ENCODE measurements at places on chromosomes 2 and 18.
A peak's percentile ranks its signal among the peaks of the same experiment; 100 is the strongest.

DNA sequence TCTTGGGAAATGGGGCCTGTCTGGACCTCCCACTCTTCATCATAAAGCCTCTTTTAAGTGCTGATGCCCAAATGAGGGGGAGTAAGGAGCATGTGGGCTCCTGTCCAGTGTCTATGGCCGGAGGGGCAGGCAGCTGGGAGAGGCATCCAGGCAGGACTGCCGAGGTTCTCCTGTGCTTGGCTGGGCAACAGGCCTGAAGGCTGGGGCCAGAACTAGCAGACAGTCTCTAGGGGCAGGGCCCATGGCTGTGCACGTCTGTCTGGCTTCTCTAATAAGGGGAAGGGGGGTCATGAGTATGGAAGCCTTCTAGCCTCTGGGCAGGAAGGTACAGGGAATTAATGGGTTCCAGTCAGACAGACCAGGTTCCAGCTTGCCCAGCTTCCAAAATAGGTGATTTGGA is 128.6 kb downstream of the SMAD2 start:
- DNase-seq, result no peak

- DNase-seq, result no peak
These were observed 1.9 kb upstream of the WDR75 start for GRCh38 chr2:189439342-189439741.

DNA sequence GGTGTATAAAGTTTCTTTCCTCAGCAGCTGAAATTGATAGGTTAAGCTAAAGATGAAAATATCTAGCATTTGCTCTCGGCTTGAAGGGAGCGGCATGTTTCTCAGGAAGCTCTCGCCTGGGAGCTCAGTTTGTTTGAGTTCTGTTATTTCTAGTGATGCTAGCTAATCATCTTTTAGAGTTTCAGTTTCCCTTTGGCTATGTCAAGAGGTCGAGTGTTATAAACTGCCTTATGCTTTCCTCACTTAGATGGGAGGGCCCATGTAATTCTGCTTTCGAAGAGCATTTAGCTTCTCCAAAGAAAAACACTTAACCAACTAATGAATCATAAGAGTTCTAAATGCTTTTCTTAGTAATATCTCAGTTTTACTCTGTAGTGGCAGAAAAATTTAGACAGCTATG is 33.6 kb downstream of the PLCL1 start:
- peak; percentile 35 for DNase-seq

GRCh38 chr18:28174181-28174905 is 2.6 kb downstream of the CDH2 start:
- no peak for DNase-seq

DNA sequence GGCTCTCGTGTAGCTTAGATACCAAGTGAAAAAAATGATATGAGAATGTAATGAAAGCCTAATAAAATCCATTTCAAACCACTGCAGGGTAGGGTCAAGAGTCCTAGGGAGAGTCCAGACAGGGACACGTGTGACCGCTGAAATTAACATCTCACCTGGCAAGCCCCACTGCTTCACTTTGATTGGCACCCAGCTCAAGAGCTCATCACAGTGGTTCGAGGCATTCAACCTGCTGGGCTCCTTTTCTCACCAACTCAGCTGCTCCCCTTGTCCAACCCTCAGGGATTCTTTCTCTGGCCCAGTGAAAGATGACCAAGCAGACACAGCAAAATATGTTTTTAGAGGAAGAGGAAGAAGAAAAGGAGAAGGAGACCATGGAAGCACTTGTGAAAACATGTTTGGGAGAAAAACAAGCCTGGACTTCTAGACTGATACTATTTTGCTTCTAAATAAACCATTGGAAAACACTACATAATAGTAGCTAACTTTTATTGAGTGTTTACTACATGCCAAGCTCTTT is 49.2 kb upstream of the CREB1 start:
- no peak for DNase-seq

DNA sequence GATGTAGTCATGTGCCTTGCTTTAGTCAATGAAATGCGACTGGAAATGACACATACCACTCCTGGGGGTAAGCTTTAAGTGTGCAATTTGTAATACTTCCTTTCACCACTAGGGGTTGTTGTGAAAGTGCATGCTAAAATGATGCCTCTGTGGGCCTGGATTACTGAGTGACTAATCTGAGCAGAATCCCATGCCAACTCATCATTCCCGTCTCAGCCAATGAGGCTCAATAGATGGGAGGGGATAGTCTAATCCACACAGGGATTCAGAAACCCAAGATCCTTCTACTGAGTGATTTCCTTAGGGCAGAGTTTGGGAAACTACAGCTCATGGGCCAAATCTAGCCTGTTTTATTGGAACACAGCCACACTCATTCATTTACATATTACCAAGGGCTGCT is 54.0 kb downstream of the HRH4 start:
- peak; percentile 6 for DNase-seq

GRCh38 chr18:44654573-44654972 is 26.1 kb upstream of the SETBP1 start:
- no peak for DNase-seq

- DNase-seq, result no peak
These were observed 16.0 kb downstream of the HIBCH start for GRCh38 chr2:190303647-190304046.

DNA sequence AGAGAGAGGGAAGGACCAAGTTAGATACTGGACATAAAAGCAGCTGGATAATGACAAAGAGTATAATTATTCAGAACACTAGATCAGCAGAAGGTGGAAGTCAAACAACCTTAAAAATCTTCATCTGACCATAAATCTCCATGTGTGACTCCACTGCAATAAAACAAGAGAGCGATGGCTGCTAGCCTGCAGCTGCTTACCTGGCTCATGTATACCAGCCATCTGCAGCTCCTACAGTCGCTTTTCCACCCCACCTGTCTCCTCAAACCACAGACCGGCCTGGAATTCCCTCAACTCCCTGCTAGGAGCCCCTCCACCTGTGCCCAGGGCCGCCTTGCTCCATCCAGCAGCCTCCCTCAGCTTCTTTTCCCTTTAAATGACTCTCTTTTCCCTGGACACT is 64.5 kb downstream of the SLC4A5 start:
- DNase-seq, result no peak

DNA sequence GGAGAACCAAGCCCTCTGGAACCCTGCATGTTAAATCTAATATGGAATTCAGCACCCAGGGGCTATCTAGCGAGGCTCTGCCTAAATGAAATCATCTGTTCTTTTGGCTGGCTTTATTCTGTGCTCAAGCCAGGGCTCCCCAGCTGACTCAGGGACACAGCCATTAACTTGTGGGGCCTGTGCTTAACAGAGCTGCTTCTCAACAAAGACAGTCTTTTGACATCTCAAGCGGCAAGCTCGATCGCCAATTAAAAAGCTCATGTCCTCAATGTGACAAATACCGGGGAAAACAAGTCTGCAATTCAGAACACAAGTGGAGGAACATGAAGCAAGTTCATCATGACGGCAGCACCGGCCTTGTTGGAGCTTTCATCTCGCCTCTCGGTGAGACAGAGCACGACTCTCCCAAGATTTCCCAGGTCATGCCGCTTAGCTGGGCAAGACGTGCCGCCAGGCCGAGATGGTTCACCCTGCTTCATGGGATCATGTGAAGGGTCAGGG is 64.9 kb downstream of the KLHL29 start:
- DNase-seq, result no peak

DNA sequence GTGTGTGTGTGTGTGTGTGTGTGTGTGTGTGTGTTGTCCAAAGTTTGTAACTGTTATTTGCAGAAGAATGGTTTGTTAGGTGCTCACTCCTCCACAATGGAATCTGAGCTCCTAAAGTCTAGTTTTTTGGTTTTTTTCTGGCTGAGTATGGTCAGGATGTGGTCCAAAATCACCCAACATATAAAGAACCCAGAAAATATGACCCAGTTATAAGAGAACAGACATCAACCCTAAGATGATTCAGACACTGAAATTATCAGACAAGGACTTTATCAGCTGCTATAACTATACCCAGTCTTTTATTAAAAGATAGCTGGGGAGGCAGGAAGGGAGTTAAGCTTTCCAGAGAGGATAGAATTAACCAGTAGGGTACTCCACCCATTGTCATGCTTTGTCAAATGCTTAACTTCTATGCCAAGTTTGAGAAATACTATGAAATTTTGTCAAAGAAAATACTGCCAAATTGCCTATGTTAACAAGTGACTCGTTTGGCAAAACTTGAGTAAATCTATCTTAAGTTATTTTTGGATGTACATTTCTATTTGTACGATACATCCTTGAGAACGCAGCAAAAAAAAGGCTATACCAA is 57.5 kb downstream of the TANK start:
- no peak for DNase-seq

DNA sequence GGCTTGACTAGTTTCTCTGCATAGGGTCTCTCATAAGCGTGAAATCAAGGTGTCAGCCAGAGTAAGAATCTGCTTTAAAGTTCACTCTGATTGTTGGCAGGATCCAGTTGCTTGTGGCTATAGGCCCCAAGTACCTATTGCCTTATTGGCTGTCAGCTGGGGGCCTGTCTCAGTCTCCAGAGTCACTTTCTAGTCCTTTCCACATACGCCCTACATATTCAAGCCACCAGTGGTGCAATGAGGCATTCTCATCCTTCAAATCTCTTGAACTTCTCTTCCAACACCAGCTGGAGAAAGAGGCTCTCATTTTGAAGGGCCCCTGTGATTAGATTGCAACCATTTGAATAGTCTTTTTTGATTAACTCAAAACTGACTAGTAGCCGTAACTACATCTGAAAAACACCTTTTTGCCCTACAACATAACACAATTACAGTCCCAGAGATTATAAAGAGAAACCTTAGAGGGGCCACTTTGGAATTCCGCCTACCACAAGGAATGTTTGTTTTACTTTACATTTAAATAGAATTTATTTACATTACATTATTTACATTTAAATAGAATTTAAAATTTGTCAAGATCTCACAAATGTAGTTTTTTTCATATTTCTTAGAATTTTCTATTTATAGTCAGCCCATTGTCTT is 520.1 kb downstream of the DSC3 start:
- DNase-seq, result no peak

DNA sequence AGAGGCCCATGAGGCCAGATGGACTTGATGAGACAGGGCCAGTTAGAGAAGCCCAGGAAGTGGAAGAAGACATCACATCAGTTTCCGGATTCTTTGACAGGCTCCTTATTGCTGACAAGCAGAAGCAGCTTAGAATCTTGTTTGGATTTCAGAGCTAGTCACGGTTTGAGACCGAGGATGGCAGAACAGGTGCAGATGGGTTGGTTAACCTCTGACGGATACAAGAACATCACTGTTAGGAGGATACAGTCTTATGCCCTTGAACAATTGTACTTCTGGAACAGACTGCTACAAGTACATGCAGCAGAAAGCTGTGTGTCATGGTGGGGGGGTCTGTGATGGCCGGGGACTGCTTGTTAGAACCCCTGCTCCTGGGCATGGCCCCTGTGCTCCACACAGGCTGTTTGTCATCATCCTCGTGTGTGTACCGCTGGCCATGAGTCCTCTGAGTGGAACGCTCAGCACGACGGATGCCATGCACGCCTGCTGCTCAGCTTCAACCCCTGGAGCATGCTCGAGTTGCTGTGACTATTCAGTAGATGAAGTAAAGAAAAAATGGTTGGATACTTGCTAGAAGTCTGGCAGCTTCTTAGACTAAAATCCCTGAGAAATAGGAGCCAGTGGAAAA is 217.7 kb downstream of the SH3RF3 start:
- no peak for DNase-seq

GRCh38 chr18:44156126-44156525 is 524.6 kb upstream of the SETBP1 start:
- no peak for DNase-seq

- DNase-seq, result no peak
These were observed 267.1 kb downstream of the PRKCE start for GRCh38 chr2:45918463-45919159.

GRCh38 chr2:191428141-191428540 is 182.9 kb downstream of the MYO1B start:
- DNase-seq, result no peak

- no peak for DNase-seq
These were observed 768.2 kb downstream of the NRXN1 start for GRCh38 chr2:50263728-50264127.

GRCh38 chr2:152376385-152376784 is 41.4 kb downstream of the FMNL2 start:
- DNase-seq, result no peak

GRCh38 chr2:11373096-11373495 is 28.7 kb upstream of the ROCK2 start:
- DNase-seq, result no peak

- no peak for DNase-seq
These were observed 1.1 kb downstream of the HNRNPLL start for GRCh38 chr2:38601463-38602135.

GRCh38 chr2:15689654-15690053 is 98.0 kb downstream of the DDX1 start:
- DNase-seq, result no peak
